ENCODE measurements at places on chromosomes 16 and 17.

GRCh38 chr17:39081851-39082250, 69.6 kb downstream of the PLXDC1 start:
- DNase-seq: no peak

GRCh38 chr17:82296511-82297279, 20.7 kb downstream of the CD7 start:
- no peak for DNase-seq

DNA sequence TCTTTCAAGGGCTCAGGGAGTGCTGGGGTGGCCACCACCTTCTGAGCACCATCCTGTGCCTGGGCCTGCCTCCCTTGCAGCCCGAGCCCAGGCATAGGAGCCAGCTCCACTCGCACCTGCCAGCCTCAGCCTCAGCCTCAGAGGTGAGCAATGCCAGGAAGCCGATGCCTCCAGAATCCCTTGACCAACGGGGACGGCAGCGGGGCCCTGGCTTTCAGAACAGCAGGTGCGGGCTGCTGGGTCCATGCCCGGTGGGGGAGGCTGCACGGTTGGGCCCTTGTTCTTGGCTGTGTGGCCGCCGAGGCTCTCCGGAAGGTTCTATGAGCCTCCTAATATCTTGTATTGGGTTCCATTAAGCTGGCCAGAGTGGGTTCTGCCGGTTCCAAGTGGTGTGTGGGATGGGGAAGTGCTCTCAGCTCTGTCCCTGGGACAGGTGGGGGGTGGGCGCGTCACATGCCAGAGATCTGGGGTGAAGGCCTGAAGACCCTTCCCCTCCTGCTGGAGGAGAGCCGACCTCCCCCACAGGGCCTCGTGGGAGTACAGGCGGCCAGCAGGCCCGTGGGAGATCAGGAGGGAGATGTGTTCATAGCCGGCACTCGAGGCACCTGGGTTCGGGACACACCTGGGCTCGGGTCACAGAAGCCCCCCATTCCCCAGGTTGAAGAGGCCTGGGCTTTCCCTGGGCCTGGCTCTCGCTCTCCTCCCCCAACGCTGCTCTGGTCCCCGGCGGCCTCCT, 27.0 kb downstream of the NPTX1 start:
- no peak for DNase-seq

GRCh38 chr16:74446866-74447265, 25.6 kb upstream of the CLEC18B start:
- DNase-seq: no peak

DNA sequence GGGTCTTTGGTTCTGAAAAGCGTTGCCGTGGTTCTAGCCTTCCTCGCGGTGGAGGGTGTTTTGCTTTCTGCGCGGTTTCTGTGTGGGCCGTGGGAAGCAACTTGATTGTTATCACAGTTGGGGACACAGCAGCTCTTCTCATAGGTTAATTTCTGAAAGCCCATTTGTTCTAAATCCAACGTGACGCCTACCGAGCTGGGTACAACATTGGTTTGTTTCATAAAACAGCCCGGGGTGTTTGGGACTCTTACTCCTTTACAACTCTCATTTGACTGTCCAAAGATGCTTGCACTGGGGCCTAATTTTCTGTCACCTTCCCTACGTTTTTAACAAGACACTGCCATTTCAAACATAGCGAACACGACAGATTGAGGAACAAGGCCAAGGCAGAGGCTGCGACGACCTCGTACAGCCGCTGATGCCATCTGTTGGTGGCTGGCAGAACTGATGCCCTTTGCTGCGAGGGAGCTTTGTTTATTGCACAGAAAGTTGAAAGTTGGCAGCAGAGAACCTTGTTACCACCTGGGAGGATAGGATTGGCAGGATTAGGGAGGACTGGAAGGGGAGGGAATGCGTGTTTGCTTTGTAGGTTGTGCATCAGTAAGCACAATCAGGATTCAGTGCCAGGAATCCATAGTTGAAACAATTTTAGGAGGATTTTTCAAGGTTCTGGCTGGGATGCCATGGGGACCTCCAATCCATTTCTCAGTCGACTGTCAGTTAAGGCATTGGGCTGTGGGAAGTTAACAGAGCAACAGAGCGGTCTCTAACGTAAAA, 98.3 kb downstream of the PITPNC1 start:
- DNase-seq: peak; percentile 47

DNA sequence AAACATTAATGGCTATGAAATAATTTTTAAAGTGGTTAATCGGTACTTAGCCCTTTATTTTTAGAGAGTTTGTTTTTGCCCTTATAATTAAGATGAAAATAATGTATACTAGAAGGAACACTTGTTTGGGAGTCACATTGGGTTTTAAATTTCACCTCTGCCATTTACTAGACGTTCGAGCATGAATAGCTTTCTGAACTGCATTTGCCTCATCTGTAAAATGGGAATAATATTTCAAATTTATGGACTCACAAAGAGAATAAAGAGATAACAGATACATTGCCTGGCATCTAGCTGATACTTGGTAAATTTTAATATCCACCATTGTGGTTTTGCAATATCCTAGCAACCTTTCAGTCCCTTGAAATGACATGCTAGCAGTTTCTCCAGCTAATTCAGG, 36.6 kb downstream of the TNRC6A start:
- DNase-seq: no peak

DNA sequence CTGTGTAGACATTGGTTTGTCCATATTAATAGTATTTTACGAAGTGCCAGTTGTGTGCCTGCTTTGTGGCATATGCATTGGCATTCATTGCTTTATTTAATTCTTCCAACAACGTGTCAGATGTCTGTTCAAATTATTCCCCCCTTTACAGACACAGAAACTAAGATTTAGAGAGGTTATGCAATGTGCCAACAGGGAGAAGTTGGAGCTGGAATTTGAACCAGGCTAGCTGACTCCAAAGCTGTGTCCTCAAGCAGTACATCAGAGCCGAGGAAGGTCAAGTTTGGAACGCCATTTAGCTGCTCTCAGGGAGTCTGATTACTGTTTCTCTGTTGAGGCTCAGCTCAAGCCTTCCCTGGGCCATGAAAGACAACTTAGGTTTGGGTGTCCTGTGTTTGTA, 232.3 kb downstream of the WWOX start:
- DNase-seq: no peak

DNA sequence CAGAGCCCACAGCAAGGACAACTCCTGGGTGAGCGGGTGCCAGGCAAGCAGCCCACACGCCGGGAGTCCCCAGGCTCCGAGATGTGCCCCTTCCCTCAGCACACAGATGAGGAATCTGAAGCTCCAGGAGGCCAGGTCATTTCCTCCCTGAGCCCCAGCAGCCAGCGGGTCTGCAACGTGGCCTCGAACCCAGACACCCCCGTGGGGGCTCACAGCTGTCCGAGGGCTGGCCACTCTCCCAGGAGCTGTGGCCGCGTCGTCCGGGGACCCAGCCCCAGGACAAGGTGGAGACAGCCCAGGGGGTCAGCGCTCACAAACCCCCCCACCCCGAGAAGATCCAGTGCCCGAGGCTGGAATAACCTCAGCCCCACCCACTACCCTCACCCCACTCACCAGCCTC, 17.4 kb upstream of the C1QTNF8 start:
- no peak for DNase-seq

- DNase-seq: no peak
These were observed 2.0 kb upstream of the BRICD5 start for GRCh38 chr16:2212362-2213324.

- no peak for DNase-seq
These were observed 498 bp downstream of the PIMREG start for GRCh38 chr17:6444571-6445335.

DNA sequence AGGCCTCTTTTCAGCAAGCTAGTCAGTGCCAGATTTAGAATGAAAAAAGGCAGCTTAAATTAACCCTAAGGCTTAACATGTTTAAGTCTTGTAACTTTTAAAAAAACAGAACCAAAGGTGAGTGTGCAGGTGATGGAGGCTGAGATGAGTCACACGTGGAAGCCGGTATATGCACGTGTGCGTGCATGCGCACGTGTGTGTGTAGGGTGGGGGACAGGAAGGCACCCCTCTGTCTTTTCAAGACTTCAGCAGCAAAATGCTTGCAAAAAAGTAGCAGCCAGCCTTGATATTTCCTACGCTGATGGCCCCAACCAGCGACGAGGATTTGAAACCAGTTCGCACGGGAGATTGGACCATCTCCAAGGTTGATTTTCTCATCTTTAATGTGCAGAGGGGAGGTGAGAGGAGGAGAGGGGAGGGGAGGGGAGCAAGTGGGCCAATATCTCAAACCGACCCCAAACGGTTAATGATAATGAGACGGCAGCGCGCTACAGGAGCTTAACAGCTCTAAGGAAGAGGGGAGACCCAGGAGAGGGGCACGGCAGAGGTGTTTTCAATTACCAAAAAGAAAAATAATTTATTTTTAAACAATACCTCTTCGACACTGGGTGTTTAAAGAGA, 154.7 kb downstream of the ZNF423 start:
- no peak for DNase-seq

DNA sequence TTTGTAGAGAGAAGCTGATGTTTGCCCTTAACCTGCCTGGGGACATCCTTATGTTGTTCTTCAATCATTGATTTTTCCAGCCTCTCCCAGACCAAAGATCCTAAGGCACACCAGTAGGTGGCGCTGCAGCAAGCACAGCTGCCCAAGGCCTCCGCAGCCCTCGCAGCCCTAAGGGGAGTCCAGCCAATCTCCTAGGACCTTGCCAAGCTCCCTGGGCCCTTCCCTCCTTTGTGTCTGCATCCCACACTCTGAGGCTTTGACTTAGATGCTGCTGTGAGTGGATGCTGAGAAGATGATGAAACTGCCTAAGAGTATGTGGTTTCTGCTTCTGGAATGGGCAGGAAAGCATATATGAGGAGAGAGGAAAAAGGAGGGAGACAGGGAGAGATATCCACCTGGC, 47.1 kb downstream of the SPACA3 start:
- DNase-seq: no peak

DNA sequence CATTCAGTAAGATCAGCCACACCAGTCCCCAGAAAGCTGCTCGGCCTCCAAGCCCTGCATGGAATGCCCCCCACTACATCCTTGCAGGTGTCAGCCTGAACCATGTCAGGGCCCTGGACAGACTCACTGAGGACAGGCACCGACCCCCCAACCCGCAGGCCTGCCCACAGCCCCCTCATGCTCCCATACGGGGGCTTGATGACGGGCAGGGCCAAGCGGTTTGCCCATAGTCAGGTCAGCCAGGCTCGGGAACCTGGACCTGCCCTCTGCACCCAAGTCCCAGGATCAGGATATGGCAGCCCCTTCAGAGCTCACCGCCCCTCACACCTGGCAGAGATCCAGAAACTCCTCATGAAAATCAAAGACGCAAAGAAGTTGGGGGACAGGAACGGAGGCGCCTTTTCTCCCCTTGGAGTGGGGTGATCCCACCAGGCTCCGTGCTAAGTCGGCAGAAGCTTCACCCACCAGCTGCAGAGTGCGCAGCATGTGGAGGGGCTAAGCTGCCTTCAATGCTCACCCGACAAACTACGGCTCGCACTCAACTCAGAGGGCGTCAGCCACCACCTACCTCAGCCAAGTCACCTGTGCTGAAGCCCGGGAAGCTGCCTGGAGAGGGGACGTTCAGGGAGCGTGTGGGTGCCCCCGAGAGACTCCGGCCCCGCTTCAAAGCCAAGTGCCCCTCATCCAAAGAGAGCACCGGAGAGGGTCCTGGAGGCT, 26.5 kb downstream of the GNPTG start:
- DNase-seq: no peak

- no peak for DNase-seq
These were observed 7.6 kb downstream of the SNRNP25 start for GRCh38 chr16:60929-61878.

Measured in C1 segment of cervical spinal cord (tissue), 14 donors.